ENCODE measurements at places on chromosomes 7 and 10.

DNA sequence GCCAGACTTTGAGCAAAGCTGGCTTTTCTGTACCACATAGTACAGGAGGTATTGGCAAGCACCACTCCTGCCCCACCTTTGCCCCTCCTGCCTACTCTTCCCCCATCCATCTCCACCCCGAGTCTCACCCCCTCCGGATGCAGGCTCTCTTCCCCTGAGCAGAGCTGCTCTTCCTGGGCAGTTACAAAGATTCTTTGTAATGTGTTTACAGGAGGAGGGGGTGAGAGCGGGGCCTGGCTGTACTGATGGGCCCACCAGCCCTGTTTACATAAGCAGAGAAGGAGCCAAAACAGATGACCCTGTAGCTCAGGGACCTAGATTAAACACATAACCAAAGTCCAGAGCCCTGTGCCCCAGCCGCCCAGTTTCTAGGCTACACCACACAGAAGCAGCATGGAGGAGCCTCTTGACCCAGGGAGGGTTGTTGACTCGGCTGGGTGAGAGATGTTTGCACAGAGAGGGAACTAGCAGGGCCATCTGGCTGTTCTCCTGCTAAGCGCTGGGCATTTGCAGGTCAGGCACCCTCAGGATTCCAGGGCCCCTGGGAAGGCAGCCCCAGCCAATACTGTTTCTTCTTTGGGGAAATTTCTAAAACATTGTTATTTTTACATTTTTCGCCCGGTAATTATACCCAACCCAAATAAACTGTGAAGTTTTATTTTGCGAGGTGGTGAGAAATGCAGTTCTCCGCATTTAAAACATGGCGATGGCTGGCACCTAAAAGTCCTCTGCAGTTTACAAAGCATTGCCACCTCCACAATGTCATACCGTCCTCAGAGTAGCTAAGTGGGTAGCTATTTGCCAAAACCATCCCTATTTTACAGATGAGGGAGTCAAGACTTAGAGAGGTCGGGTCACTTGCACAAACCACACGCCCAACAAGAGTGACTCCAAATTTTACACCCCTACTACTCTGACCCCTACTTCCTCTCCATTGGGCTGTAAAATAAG lies 11.4 kb upstream of the ZKSCAN1 start:
- DNase-seq = no peak

DNA sequence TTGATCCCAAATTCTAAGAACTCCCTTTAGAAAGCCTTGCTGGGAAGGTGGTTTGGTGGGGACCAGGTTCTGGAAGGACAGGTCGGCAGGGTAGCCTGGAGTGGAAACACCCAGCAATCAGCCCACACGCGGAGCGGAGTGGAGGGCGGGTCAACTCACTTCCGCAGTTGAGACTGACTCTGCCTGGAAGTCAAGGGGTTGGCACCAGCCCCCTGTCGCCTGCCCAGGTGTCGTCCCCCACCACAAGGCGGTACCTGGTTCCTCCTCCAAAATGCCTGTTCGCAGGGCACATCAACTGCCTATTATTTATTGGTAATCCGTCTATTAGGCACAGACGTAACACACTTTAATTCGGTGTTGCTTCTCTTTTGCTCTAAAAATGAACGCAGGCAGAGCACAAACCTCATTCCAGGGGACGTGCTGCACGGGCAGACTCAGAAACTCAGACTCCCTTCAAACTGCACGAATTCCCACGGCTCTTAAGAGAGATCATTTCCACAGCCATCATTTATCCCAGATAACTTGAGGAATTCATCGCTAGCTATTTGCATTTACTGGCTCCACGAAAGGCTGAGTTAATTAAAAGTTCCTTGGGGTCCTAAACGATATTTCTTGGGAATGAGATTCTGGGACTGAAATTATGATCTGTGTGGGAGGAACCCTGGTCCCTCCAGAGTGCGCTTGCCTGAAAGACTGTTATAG lies 248.2 kb upstream of the PPP2R2D start:
- no peak for DNase-seq

DNA sequence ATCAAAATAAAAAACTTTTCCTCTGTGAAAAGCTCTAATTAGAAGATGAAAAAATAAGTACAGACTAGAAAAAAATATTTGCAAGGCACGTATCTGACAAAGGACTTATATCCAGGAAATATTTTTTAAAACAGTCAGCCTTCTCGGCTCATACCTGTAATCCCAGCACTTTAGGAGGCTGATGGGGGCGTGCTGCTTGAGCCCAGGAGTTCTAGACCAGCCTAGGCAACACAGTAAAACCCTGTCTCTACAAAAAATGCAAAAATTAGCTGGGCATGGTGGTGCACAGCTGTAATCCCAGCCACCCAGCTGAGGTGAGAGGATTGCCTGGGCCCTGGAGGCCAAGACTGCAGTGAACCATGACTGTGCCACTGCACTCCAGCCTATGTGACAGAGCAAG lies 542.8 kb downstream of the PARD3 start:
- no peak for DNase-seq

DNA sequence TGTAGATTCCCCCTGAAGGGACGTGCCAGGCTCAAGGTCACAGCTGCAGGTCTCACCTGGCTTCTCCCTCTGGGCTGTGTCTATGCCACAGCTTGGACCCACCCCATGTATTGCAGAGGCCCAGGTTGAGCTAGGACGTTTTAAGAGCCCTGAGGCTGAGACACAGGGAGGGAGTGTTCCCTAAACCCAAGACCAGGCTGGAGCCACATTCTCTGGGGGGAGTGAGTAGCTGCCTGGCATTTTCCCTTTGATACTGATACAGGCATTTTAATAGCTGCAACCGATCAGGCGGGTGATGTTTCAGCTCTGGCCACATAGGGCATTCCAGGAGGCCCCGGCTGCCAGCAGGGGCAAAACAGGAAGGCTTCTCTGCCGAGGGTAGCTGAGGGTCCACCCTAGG lies 13.4 kb downstream of the COL13A1 start:
- no peak for DNase-seq

- DNase-seq = no peak
Observed at GRCh38 chr10:61803269-61803668, 98.2 kb upstream of the ARID5B start.

GRCh38 chr10:65818990-65819389 lies 1106.8 kb upstream of the LRRTM3 start:
- DNase-seq = no peak
